ENCODE measurements at places on chromosomes 12 and 14.

- DNase-seq = no peak
Observed at GRCh38 chr12:116620124-116620491, 60.9 kb downstream of the MAP1LC3B2 start.

- peak; percentile 60 for DNase-seq
Observed at GRCh38 chr12:77299910-77300669, 234.7 kb upstream of the E2F7 start.

- DNase-seq = no peak
Observed at GRCh38 chr14:63759456-63759855, 31.6 kb upstream of the SGPP1 start.

DNA sequence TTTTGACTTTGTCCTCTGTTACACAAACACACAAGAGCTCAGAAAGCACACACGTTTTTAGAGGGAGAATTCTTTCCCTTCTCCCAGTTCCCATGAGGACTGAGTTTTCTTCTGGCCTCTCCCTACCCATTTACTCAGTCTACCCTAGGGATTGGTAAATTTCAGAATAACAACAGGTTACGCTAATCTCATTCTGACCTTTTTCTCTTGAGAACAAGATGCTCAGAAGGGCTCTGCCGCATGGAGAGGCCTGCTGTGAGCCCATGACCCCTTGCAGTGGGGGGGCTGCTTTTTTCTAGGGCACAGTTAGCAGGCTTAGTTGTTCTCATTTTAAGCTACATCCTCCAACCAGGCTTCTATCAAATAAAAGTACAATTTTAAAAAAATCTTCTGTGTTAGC lies 69.5 kb downstream of the GPR135 start:
- DNase-seq = no peak

DNA sequence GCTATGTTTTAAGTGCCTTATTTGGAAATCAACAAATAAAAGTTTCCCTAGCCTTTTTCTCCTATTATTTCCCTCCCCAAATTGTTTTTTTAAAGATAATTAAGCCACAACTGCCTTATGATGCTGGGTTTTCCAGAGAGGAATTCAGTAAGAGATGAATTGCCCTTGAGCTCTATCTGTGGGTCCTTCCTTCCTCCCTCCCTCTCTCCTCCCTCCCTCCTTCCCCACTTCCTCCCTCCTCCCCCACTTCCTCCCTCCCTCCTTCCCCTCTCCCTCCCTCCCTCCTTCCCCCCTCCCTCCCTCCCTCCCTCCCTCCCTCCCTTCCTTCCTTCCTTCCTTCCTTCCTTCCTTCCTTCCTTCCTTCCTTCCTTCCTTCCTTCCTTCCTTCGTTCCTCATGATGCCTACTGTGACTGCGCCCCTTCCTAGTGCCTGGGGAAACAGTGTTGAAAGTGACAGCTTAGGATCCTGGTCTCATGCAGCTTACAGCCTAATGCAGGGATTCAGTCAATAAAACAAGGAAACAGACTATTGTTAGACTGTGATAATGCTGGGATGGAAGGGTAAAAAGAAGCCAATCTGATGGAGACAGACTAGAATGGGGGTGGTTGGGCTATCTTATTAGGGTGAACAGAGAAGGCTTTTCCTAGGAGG lies 1417.1 kb downstream of the AACS start:
- no peak for DNase-seq

DNA sequence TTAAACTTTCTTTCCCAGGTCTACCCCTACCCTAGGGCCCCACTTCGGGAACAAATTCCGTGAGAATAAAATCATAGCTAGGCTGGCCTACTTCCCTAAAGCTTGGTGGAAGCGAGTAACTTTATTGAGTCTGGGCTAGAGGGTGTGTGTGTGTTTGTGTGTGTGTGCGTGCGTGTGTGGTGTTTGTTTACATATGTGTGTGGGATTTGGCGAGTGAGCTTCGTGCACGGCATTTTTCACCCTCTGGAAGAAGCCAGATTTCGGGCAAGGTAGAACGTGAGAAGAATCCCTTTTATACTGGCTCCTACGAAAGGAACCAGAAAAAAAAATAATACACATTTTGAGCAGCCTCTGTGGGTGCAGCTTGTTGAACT lies 7.5 kb upstream of the LHX5 start:
- no peak for DNase-seq

DNA sequence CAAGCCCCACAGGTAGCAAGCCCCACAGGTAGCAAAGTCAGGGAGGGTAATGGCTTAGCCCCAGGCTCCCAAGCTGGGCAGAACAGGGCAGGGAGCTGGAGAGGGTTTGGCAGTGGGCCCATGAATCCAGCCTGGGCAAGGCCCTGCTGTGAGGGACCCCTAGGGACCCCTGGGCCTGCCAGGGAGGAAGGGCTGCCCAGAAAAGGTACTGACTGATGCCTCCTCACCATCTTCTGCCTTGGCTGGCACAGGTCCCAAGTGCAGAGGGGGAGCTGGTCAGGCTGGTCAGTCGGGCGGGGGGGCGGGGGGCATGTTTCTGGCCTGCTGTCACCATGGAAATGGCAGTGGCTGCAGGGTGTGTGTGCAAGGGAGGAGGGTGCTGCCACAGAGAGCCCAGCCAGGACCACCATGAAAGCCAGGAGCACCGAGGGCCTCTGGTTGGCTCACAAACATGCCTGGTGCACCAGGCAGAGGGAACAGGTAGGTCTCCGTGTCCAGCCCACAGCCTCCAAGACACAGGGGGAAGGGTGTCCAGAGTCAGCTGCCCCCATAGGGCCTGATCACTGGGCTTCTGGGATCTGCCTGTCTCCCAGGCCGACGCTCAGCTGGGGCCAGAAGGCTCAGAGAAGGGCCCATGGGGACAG lies 1.5 kb upstream of the CRIP2 start:
- no peak for DNase-seq

GRCh38 chr12:94098466-94098865 lies 49.9 kb upstream of the PLXNC1 start:
- peak; percentile 55 for DNase-seq

GRCh38 chr12:79689477-79690141 lies 1.2 kb downstream of the PAWR start:
- DNase-seq = peak; percentile 28

GRCh38 chr12:78248321-78248720 lies 417.6 kb downstream of the NAV3 start:
- DNase-seq = no peak

GRCh38 chr12:58803908-58804307 lies 116.4 kb downstream of the LRIG3 start:
- DNase-seq = peak; percentile 59

DNA sequence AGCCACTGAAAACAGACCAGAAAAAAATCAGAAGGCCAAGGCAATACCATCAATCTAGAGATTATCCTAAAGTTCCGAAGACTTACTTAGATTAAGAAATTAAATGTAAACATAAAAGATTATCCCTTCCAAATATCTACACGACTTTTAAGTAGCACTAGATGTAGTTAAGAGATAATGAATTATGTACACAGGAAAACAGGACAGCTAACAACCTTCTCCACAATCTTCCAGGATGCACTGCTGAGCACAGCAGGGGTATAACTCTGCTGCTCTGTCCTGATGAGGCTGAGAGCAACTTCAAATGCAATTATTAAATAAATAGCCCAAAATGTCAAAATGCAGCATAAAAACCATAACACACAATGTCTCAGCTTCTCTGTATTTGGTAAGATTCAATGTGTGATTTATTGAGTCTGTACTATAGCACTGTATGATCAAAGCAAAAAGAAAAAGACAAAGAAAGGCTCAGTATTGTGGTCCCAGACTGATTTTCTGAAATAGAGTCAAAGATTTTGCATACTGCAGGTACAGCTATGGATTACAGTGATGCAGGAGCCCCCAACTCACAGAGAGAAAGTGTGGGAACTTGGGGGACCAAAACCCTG lies 56.9 kb downstream of the TMTC1 start:
- DNase-seq = no peak

- no peak for DNase-seq
Observed at GRCh38 chr12:69579029-69579428, 6.2 kb upstream of the CCT2 start.

DNA sequence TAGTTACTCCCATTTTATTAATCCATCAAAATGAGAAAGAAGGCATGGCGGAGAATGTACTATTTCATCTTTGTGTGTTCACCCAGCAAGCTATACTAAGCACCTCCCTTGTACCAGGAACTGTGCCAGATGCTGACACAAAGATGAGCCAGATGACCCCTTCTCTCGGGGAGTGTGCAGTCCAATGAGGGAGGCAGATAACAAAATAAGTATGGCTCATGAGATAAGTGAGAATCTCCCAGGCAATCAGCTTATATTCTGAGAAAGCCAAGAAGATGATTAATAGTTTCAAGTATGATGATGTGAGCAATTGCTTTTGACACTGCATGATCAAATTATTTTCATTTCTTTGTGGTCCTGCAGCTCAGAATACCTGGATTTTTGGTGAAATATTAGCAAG lies 1.3 kb upstream of the TMEM233 start:
- no peak for DNase-seq

DNA sequence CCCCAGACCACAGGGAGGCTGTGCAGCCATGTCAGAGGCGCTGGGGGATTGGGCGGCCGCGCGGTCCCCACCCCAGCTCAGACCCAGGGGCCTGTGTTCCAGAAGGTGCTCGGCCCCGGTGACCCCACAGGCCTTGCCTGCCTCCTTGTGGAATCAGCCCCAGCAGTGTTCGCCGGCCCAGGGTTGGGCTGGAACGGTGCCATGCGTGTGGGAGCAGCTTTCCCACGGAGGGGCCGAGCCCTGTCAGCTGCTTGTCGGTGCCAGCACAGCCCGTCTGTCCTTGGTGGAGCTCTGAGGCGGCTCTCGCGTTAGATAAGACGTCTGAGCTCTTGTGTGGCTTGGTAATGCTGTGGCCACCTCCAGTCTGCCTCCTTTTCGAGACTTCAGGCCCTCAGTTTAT lies 8.5 kb downstream of the ZFYVE21 start:
- no peak for DNase-seq

DNA sequence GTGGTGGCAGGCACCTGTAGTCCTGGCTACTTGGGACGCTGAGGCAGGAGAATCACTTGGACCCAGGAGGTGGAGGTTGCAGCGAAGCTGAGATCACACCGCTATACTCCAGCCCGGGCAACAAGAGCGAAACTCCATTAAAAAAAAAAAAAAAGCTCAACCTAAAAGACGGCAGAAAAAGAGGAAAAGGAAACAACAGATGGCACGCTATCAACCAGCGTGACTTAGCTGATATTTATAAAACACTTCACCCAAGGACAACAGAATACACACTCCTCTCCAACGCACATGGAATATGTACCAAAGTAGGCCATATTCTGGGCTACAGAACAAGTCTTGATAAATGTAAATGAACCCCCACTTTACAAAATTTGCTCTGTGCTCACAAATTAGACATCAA lies 34.0 kb upstream of the CLMN start:
- no peak for DNase-seq

DNA sequence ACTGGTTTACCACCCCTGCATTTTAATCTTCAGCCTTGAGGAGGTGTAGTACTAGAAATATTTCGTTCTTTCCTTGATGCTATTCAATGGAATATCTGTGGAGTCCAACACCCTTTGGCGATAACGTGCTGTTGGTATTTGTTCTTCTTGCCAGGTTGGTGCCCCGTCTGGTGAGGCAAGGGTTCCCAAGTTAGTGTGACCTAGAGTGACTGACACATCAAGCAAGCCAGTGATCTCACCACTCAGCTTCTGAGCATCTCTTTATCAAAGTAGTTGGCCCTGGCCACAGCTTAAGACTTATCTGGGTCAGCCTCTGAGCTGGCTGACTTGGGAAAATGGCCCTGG lies 60.2 kb downstream of the PLXNC1 start:
- no peak for DNase-seq

GRCh38 chr12:129276361-129277060 lies 423.2 kb downstream of the GLT1D1 start:
- no peak for DNase-seq

GRCh38 chr12:2389079-2389790 lies 336.4 kb downstream of the CACNA1C start:
- peak; percentile 35 for DNase-seq

GRCh38 chr12:83805873-83806272 lies 1106.7 kb downstream of the SLC6A15 start:
- DNase-seq = no peak

DNA sequence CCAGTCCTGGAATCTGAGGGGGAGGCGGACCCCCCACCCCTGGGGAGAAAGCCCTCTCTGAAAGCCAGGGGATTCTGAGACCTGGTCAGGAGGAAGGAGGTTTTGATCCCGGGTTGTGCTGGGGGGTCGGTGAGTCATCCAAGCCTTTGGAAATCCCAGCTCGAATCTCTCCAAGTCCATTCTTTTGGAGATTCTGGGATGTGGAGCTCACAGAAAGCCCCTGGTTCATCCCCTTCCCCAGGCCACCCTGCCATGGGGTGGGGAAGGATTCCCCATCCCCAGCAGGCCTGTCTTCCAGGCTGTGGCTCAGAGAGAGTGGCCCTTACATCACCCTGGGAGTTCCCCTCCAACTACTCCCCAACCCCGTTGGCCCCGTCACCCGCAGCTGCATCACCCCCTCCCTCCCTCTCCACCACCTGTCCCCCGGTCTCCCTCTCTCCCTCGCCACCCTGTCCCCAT lies 14.3 kb downstream of the EXOC3L4 start:
- no peak for DNase-seq

GRCh38 chr12:91493308-91493707 lies 310.7 kb upstream of the DCN start:
- DNase-seq = no peak

GRCh38 chr14:65360144-65360784 lies 52.3 kb upstream of the FUT8 start:
- no peak for DNase-seq

- no peak for DNase-seq
Observed at GRCh38 chr14:56899829-56900228, 89.5 kb upstream of the OTX2 start.

DNA sequence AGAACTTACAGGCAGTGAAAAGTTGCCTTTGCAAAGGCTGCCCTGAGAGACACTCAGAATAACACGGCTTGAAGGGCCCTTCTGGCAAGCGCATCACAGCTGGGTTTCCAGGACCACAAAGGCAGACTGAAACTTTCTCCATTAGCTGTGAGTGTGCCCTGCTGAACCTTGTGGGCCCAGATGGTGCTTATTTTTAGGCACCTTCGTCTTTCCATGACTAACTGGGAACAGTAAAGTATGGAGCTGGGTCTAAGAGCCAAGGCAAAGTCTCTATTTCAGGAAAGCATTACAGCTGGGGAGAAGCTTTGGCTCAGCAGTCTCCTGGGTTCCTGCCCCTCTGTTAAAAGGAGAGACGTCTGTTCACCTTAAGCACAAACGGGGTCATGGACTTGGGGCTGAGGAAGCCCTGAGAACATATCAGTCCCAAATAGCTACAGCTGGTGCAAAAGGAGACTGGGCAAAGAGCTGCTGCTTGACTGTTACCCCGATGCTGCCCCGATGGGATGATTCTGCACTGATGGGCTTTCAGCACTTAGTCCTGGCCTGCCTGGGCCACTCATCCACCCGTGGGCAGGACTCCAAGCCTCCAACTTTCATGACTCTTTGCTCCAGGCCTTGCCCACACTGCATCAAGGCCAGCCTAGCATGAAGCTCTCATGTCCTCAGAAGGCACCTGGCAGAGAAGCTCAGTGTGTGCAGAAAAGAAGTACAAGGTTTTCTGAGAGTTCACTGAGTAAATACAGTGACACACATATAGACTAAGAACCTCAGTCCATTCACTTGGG lies 248.3 kb downstream of the PHLDA1 start:
- peak; percentile 11 for DNase-seq

GRCh38 chr14:32497248-32497647 lies 168.2 kb downstream of the AKAP6 start:
- no peak for DNase-seq

Measured in HFFc6 (cell line).